ENCODE measurements at places on chromosomes 2 and 18. TPM values are rescaled to one million over a fixed set of nuclear protein-coding genes. Genes with fewer than 3 reads are reported as not detected.

DNA sequence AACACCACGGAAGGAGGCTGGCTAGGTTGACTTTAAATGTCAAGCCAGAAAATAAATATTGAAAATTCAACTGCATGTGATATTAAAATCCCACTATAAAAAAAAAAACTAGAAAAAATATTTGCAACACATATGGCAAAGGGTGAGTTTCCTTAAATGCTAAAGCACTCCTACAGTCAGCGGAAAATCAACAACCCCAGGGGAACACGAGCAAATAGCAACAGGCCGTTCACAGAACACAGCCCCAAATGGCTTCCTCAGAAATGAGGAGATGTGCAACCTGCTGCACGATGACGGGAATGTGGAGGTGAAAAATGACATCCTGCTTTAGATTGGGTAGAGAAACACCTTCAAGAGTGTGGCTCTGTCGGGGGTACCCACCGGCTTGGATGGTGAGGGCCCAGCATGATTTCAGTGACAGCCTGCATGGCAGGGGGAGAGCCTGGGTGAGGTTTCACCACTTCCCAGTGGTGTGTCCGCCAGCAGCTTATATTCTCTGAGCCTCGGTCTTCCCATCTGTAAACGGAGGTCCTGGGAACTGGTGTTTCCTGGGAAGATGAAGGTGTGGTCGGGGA, 157.9 kb upstream of the GLI2 start:
- no peak for DNase-seq

- no peak for DNase-seq
These were observed 267.6 kb downstream of the RBM43 start for GRCh38 chr2:150994076-150994475.

DNA sequence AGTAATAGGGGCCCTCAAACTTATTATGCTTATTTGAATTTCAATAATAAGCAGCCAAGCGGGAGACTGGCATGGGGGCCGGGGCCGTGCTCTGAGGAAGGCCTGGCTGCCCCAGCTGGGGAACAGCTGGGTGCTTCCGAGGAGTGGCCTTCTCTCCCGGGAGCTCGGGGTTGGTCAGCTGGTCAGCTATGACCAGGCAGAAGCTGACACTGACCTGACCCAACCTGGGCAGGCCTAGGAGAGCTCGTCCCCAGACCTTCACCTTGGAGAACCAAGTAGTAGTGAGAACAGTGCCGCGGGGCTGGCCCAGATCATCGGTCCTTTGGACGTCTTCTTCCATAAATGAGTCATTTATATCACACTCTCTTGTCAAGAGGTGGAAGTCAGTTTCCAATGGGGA, 36.1 kb downstream of the RRM2 start:
- no peak for DNase-seq

DNA sequence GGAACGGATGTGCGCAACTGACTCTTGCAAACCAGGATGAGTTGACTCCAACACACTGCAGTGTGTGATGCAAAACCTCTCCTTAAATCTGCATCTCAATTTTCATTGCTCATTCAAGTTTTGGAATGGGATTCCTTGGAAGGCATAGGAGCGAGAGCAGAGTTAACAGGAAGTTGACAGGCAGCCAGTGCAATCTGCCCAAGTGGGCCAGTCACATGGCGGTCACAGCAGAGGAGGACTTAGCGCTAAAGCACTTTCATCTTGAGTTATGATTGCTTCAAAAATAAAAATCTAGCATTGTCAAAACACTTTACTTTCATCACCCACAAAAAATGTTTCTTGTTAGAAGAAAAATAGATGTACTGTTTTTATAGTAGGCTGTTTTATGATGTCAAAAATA, 439.0 kb downstream of the FBXO15 start:
- DNase-seq = no peak

Gene RMDN2
- total RNA-seq = 4.9 TPM

Gene PPP4R1
- 107 TPM for total RNA-seq
